Epithelial cell of proximal tubule (primary cell): ENCODE measurements at places on chromosomes 2 and 18. TPM values are rescaled to one million over a fixed set of nuclear protein-coding genes. Genes with fewer than 3 reads are reported as not detected.

CD302 gene
- 1.7 and 2.0 TPM in 2 replicates for total RNA-seq

RAMP1 gene
- 4.0 and 6.5 TPM in 2 replicates for total RNA-seq

FAM98A gene
- 20.4 and 93.6 TPM in 2 replicates for total RNA-seq

CD226 gene
- total RNA-seq: 0.12 and 1.9 TPM in 2 replicates

PJVK gene
- total RNA-seq: 0.58 and 0.65 TPM in 2 replicates

GNLY gene
- not detected in 2 replicates for total RNA-seq

SDC1 gene
- 115 and 134 TPM in 2 replicates for total RNA-seq

RNMT gene
- 21.3 and 27.4 TPM in 2 replicates for total RNA-seq

APCDD1 gene
- 0.51 TPM in 1 of 2 replicates, not detected in the other for total RNA-seq

COX7A2L gene
- 147 and 150 TPM in 2 replicates for total RNA-seq

CDH2 gene
- total RNA-seq: 74.5 and 78.2 TPM in 2 replicates
